Lower leg skin (tissue), 4 donors: ENCODE measurements at places on chromosomes 4 and X. TPM values are rescaled to one million over a fixed set of nuclear protein-coding genes. Genes with fewer than 3 reads are reported as not detected.

GRCh38 chr4:3879681-3880614 is 113.8 kb downstream of the ADRA2C start:
- peak; percentile 78 for DNase-seq

GRCh38 chrX:21779095-21779494 is 21.2 kb upstream of the SMPX start:
- DNase-seq = no peak

GRCh38 chr4:89800527-89801103 is 36.3 kb downstream of the SNCA start:
- DNase-seq = no peak

DNA sequence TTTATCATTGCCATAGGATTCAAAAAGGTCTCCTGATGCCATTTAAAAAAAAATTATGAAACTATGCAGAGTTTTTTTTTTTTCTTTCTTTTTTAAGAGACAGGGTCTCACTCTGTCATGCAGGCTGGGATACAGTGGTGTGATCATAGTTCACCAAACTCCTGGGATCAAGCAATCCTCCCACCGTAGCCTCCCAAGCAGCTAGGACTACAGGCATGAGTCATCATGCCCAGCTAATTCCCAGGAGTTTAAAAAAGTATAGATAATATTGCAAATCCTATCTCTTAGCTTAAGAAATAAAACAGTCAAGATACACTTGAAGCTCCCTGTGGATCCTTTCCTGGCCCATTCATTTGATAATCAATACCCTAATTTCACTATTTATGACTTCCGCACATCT is 58.6 kb upstream of the PRSS48 start:
- no peak for DNase-seq

DNA sequence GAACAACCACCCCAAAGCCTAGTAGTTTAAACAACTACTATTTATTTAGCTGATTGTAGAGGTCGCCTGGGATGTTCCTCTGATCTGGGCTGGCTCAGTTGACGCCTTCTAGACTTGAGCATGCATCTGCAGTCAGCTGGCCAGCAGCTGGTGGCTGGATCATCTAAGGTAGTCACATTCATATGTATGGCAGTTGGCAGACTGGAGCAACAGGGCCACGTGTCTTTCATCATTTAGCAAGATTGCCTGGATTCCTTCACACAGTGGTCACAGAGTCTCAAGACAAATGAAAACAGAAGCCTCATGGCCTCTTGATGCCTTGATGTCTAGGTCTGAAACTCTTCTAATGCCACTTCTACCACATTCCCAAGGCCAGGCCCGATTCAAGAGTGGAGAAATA is 220.6 kb upstream of the S100G start:
- no peak for DNase-seq

GRCh38 chr4:75745721-75746199 is 21.4 kb downstream of the USO1 start:
- DNase-seq = no peak

- no peak for DNase-seq
These were observed 55.3 kb upstream of the ZFP42 start for GRCh38 chr4:187940299-187940698.

DNA sequence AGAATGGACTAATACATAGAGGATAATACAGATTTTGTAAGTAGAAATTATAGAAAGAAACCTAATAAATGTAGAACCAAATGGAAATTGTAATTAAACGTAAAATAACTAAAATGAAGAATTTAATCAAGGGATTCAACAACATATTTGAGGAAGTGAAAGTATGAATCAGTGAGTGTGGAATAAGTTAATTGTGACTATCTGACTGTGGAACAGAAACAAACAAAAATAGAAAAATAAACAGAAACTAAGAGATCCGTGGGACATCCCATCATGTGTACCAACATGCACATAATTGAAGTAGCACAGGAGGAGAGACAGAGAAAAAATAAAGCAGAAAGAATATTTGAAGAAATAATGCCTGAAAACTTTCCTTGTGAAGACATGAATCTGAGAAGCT is 208.6 kb upstream of the TACR3 start:
- DNase-seq = no peak

DNA sequence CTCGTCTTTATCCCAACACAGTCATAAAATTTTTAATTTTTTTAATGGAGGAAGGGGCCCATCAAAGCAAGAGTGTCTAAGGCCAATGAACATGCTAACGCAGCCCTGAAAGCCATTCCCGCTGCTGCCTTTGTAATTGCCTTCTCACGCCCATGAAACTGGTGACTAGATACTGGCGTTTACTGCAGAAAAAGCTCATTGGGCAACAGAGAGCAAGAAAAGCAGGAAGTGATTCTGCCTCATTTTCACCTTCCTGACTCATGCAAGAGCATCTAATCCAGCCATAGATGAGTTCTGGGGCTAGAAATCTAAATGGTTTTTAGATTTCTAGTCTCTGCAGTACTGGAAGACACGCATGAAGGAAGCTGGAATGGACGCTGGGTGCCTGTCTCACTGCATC is 72.5 kb downstream of the ANXA3 start:
- DNase-seq = no peak

- DNase-seq = no peak
These were observed 973.3 kb downstream of the PCDH18 start for GRCh38 chr4:136558940-136559494.

SPANXB1 gene
- total RNA-seq = not detected
